ENCODE measurements at places on chromosomes 2 and 18.

GRCh38 chr2:167450364-167450763, 562.1 kb downstream of the XIRP2 start:
- no peak for DNase-seq

GRCh38 chr2:197786010-197786877, 1.1 kb upstream of the BOLL start:
- peak; percentile 58 for DNase-seq

GRCh38 chr2:224843141-224843540, 127.0 kb upstream of the CCDC195 start:
- no peak for DNase-seq

DNA sequence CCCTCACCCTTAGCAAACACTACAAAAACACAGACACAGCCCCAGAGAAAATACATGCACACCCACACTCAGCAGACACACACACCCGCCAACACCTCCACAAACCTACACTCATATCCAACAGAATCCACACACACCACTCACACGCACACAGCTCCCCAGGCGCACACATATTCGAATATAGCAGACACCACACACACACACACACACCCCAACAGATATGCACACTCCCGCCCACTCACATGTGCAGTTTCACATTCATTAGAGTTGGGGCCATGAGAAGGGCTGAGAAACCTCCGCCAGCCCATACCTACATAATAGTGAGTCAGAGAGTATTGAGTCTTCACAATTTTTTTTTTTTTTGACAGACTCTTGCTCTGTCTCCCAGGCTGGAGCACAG, 29.4 kb upstream of the NOTO start:
- DNase-seq: no peak

GRCh38 chr2:27128668-27129571, 5.3 kb downstream of the ABHD1 start:
- no peak for DNase-seq

GRCh38 chr2:4219101-4219500, 515.7 kb downstream of the DCDC2C start:
- DNase-seq: no peak

GRCh38 chr18:10169814-10170213, 256.0 kb downstream of the VAPA start:
- no peak for DNase-seq
